H1 (cell line): ENCODE measurements at places on chromosomes 16 and 17. TPM values are rescaled to one million over a fixed set of nuclear protein-coding genes. Genes with fewer than 3 reads are reported as not detected.

GRCh38 chr17:1769822-1770477 is 8.1 kb downstream of the SERPINF1 start:
- H3K36me3 ChIP-seq = no peaks in the 10 kb centered on the region
- no peak overlapping the region for H3K27ac ChIP-seq
- no peaks in the 10 kb centered on the region for H3K27me3 ChIP-seq
- no peaks in the 10 kb centered on the region for H3K4me1 ChIP-seq

SDR42E2 gene
- not detected in 2 replicates for total RNA-seq

- peaks cover 31% of the 10 kb centered on the region for H3K4me1 ChIP-seq
- H3K36me3 ChIP-seq = no peaks in the 10 kb centered on the region; the same call in 1 of the 2 replicates
- H3K27ac ChIP-seq = no peak overlapping the region
Measured at GRCh38 chr16:53083119-53083518, 28.3 kb downstream of the CHD9 start.

GRCh38 chr17:61469474-61469873 is 17.3 kb downstream of the TBX4 start:
- no peaks in the 10 kb centered on the region for H3K36me3 ChIP-seq
- H3K4me1 ChIP-seq = peaks cover 4% of the 10 kb centered on the region
- peaks cover 41% of the 10 kb centered on the region for H3K27me3 ChIP-seq
- no peak overlapping the region for H3K27ac ChIP-seq

- H3K4me1 ChIP-seq = no peaks in the 10 kb centered on the region
- no peaks in the 10 kb centered on the region for H3K36me3 ChIP-seq
- H3K4me3 ChIP-seq = no peak overlapping the region
- DNase-seq = no peak
- no peaks in the 10 kb centered on the region for H3K27me3 ChIP-seq
Measured at GRCh38 chr17:6677158-6677831, 25.7 kb downstream of the C17orf100 start.
